Activated effector memory CD4-positive, alpha-beta T cell treated with anti-CD3 and anti-CD28 coated beads, Interleukin-2, amount 50 U/mL, for 16 hours (primary cell): ENCODE measurements at places on chromosomes 6 and 20.

DNA sequence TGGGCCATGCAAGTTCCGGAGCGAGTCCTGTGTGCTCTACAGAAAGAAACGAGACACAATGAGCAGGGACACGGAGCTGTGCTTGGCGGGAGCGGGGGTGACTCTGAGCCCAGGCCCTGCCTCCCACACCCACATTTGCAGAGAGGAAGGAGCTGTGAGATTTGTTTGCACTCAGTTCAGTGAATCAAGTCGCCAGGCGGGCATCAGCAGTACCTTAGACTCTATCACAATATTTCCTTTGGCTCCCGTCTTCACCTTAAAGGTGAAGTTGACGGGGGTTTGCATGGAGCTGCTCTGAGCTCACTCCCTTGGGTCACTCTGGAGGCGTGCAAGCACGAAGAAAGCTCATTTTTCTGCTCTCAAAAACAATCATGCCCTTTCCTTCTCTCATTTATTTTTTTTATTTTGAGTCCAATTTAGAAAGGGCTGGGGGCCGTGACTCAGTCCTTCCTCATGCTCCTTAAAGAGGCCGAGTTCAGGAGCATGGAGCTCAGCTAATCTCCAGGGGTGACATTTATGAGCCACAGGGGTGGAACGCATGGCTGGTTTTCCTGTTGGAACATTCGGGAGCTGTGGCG lies 188.2 kb downstream of the NFATC2 start:
- DNase-seq = no peak

DNA sequence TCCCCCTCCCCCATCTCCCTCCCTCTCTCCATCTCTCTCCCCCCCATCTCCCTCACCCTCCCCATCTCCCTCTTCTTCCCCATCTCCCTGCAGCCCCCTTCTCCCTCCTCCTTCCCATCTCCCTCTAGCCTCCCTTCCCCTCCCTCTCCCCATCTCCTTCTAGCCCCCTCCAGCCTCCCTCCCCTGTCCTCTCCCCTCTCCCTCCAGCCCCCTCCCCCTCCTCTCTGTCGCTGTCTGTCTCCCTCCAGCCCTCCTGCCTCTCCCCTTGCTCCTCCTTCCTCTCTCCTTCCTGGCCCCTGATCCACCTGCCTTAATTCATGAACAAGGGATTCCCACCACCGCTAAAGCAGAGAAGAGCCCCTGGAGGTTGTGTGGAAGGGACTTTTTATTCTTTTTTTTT lies 26.9 kb upstream of the CHMP4B start:
- DNase-seq = no peak

DNA sequence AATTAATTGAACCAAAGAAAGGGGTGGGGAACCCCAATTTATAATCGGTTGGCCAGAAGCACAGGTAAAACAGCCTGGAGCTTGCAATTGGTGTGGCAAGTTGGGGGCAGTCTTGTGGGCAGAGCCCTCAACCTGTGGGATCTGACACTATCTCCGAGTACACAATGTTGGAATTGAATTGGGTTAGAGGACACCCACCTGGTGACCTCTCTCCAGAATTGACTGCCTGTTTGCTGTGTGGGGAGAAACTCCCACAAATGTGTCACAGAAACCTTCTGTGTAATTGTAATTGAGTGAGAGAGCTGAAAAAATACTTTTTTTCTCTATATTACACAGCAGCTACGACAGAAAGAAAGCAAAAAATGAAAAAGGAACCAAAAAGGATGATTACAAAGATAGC lies 53.0 kb upstream of the FAM83C start:
- no peak for DNase-seq

DNA sequence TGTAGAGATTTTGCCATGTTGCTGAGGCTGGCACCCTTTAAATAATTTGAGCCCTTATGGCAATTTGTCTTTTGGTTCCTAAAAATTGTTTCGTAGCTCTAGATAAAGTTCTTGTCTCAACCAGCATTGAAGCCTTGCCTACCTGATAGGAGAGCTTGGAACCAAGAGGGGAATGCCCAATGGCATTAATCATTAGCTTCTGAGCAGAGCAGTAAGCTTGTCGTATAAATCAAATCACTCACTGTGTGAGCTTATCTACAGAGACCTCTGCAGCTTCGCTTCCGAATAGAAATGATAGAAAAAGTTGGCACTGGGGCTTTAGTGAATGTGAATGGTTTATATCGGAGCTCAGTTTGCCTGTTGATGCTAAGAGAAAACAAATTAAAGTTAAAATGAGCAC lies 10.7 kb downstream of the ANKRD6 start:
- DNase-seq = no peak

DNA sequence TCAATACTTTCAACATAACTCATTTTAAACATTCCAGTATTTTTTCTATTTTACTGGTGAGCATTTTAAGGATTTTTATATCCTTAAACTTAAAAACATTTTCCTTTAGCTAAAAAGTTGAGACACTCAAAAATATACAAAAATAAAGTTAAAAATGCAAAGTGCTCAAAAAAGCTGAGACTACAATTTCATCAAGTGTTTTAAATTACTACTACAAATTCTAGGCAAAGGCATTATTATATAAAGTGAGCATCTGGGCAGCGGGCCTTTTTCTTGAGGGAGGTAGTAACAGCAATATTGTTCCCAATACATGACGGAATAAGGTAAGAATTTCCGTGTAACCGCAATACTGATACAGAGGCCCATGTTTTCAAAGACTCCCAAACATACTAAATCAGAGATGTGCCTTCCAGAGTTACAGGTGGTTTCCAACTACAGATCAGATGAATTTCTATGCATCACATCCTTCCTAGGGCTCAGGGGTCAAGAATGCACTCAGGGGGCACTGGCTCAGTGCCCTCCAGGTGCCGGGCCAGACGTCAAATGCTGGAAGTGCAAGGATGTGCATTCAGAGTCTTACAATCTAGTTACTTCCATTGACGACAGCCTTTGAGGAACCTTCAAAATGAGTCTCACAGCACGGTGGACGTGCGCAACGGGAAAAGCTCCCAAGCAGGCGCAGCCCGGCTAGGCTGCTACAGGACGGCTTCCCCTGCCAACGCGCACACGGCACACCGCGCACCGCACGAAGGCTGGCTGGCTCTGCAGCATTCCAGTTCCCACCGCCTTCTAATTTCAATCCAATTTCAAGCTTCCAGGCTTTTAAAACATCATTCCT lies 1.7 kb downstream of the PHF10 start:
- DNase-seq = peak; percentile 78

- DNase-seq = no peak
Measured at GRCh38 chr20:41453010-41453950, 86.7 kb upstream of the EMILIN3 start.

DNA sequence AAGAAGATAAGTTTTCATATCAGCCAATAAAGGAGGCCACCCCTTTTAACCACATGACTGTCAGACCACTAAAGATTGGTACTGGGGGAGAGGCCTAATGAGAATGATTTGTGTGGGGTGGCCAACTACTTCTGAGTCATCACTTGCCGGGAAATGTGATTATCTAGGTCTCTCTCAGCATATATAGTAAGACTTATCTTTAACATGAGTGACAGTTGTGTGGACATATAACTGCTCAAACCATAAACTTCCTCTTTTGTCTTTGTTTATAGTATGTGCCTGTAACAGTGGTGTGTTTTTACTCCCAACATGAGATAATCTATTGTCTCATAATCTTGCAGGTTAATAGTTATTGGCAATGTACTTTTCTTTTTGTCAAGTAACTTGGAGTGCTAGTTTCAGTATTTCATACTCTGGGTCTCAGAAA lies 312.4 kb downstream of the CDKAL1 start:
- DNase-seq = no peak

GRCh38 chr20:45470262-45470931 lies 844 bp downstream of the WFDC2 start:
- no peak for DNase-seq

GRCh38 chr6:111819458-111819857 lies 53.8 kb downstream of the FYN start:
- no peak for DNase-seq
